Stimulated activated CD4-positive, alpha-beta T cell treated with anti-CD3 and anti-CD28 coated beads, Interleukin-1b, Interleukin-23, amount 100 ng/mL, for 48 hours (primary cell): ENCODE measurements at places on chromosomes 6 and 20.

DNA sequence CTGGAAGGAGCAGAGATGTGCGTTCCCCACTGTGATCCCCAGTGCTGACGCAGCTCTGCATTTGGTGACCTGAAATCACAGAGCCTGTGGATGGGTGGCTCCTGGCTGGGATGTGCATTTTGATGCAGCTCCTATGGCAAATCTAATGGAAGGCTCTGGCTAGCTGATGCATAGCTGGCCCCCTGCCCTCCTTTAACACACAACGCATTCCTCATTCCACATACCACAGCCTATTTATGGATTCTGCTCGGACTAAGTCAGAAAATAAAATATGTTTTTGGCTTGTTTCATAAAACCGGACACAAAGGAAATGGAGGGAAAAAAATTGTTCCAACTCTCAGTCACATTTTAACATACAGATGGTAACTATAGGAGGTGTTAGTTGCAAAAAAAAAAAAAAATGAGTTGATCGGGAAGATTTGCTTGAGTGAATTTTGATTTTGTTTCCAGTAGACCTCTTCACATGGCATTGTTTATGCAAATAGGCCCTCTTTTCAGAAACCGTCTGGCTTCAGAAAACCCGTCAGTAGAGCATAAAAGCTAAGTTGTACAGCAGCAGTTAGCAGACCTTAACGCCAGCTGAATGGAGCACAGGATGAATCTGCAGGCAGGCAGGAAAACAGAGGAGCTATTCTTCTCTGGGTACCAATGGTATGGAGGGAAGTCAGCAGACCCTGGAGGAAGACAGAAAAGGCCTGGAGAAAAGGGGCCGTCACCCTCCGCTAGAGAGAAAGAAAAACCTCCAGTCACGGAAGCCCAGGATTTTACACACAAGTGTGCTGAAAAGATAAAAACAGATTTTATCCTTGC lies 215.4 kb downstream of the HDGFL1 start:
- no peak for DNase-seq

GRCh38 chr6:9862603-9863167 lies 552.2 kb downstream of the TFAP2A start:
- DNase-seq, result no peak

DNA sequence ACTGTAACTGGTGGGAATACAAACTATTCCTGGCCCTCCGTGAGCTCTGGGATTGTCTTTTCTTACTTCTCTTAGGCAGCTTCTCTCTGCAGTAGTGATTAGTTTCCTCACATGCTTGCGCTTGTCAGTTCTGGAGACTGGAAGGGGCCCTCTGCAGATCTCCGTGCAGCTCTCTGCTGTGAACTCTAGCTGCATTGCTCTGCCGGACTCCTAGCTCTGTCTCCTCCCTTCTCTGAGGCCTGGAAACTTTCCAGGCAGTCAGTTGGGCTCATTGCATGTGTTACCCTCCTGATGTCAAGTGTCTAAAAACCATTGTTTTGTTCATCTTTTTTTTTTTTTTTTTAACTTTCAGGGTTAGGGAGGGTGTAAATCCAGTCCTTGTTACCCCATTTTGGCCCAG lies 102.3 kb downstream of the CTNNBL1 start:
- DNase-seq, result no peak

DNA sequence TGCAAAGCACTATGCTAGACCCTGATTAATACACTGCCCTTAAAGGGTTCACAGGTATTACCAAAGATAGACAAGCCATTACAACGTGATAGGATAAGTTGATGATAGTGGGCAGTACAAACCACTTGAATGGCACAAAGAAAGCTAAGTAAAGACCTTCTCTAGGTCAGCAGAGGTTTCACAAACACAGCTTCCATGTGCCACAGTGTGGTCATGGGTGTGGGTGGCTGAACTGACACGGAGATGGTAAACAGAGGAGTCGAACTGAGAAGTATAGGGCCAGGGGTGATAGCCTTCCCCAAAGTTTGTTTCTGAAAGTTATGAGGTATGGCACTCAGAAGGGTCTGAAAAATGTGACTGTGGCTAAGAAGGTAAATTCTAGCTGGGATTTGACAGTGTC lies 4.3 kb downstream of the ZBTB9 start:
- no peak for DNase-seq

GRCh38 chr6:11828262-11828870 lies 49.8 kb upstream of the ADTRP start:
- no peak for DNase-seq

DNA sequence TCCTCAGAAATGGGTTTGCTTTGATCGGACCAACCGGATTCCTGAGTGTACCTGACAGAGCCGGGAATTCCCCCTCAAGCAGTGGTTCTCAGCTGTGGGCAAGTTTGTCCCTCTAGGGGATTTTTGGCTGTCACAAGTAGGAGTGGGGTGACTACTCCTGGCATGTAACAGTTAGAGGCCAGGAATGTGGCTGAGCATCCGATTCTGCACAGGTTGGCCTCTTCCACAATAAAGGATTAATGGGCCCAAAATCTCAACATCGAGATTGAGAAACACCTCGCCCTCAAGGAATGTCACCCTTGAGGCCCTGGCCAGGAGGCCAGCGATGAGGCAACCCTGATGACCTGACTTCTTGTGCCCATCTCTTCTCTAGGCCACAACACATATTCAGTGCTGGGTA lies 7.9 kb downstream of the AGPAT4 start:
- no peak for DNase-seq

- DNase-seq, result no peak
Measured at GRCh38 chr6:25359891-25360290, 80.7 kb downstream of the CARMIL1 start.

- DNase-seq, result no peak
Measured at GRCh38 chr20:54474046-54474445, 1.3 kb upstream of the DOK5 start.

GRCh38 chr20:29299811-29300578 lies 1957.5 kb upstream of the DEFB115 start:
- no peak for DNase-seq

DNA sequence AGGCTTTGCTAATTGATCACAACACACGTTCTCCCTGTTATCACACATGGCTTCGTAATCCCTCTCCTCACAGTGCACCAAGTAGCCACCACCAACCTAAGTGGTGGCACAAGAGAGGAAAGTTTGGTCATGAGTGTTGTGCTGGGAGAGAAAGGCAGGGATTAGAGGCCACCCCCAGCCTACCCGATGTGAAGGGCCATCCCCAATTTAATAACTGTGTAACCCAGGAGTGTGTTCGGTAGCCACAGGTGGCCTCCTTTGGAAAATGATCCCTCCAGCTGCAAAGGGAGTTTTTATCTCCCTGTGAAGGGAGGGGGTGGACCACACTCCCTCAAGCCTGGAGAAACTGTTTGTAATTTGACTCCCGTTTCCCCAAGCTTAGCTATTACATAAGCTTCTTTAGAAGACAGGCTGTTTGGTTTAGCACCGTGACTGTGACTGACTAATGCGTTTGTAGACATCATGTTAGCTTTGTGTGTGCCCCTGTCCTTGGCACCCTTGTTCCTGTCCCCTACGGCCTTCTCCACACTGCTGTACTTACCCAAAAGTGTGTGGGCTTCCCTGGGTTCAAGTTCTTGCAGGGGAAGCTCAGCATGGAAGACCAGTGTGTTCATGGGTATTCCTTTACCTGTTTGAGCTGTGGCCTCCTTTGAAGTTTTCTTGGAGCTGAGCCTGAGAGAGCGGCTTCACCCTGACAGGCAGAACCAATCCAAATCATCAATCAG lies 20.6 kb downstream of the PPP1R16B start:
- no peak for DNase-seq
